Cerebellar nuclear complex (tissue), 1 donor: ENCODE measurements at places on chromosomes 13 and 19.

DNA sequence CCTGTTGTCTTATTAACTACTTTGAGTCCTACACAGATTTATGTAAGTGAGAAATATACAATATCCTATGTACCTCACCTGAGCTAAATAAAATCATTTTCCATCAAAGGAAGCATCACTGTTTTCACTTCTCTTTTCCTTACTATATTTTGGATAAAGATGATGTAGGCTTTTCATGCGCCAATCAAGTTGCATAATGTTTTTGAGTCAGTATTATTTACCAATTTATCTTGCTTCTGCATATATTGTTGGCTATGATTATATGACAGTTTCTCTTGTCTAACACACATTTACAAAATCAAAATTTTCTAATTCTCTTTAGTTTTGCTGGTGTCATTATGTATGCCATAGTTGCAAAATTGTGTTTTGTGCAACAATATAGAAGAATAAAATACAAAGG is 67.9 kb upstream of the FRY start:
- no peak for DNase-seq

- DNase-seq, result peak; percentile 9
Observed at GRCh38 chr13:74288361-74288911, 154.2 kb upstream of the KLF12 start.

GRCh38 chr13:50025436-50025835 is 10.2 kb downstream of the KCNRG start:
- DNase-seq, result no peak

- no peak for DNase-seq
Observed at GRCh38 chr13:88257706-88258105, 586.5 kb downstream of the SLITRK5 start.

GRCh38 chr19:27660428-27660827 is 1552.5 kb downstream of the UQCRFS1 start:
- DNase-seq, result no peak

- DNase-seq, result no peak
Observed at GRCh38 chr19:3548606-3549005, 8.8 kb downstream of the MFSD12 start.
